ENCODE measurements at places on chromosomes 1 and 21. TPM values are rescaled to one million over a fixed set of nuclear protein-coding genes. Genes with fewer than 3 reads are reported as not detected.

LCE1E gene
- not detected for total RNA-seq

GRCh38 chr1:202551683-202552082, 158.6 kb downstream of the SYT2 start:
- DNase-seq = no peak

GRCh38 chr1:157360023-157360390, 192.3 kb downstream of the FCRL5 start:
- DNase-seq = no peak

KLHDC7A gene
- not detected for total RNA-seq

DNA sequence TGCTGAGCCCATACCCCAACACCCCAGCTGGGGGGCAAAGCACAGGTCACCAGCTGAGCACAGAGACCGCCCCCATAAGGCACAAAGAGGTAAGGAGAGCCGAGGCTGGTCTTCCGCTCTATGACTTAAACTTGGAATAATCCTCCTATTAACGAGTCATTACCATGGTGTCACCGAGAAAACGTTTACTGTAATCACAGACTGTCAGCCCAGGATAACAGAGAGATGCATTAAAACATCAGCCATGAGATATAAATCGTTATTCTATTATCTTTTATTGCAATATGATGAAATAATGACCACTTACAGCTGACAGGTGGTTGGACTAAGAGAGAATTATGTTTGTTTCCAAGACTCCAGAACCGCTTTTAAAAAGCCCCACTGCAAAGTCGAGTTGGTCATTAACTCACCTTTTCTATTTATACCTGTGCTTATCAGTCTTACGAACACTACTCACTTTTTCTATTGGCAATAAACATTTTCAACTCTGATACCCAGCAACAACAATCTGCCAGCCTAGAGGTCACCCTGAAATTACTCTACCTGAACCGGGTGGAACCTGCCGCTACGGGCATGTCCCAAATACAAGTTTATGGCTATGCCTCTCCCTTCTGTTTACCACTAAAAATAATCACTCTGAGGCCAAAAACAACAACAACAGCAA, 21.5 kb downstream of the NPHP4 start:
- no peak for DNase-seq
